Tracheal epithelial cell (primary cell): ENCODE measurements at places on chromosomes 3 and 15. TPM values are rescaled to one million over a fixed set of nuclear protein-coding genes. Genes with fewer than 3 reads are reported as not detected.

The SLC2A2 gene
- under 0.01 TPM in 1 of 2 replicates, not detected in the other for total RNA-seq

The KBTBD8 gene
- total RNA-seq: 0.64 and 1.4 TPM in 2 replicates

The RTP3 gene
- total RNA-seq: not detected in 2 replicates

The ANO10 gene
- total RNA-seq: 21.7 and 27.5 TPM in 2 replicates

The TEX55 gene
- total RNA-seq: not detected in 2 replicates

The HIGD2B gene
- total RNA-seq: not detected in 2 replicates

The SCG5 gene
- 1.7 and 12.8 TPM in 2 replicates for total RNA-seq

The CFAP44 gene
- total RNA-seq: 1.1 and 1.7 TPM in 2 replicates

The FEZF2 gene
- not detected in 2 replicates for total RNA-seq

The ZNF280D gene
- total RNA-seq: 7.0 and 12.8 TPM in 2 replicates

The KLHL40 gene
- total RNA-seq: not detected in 2 replicates

The EXD1 gene
- total RNA-seq: 0.21 and 0.72 TPM in 2 replicates

The GABRR3 gene
- total RNA-seq: not detected in 2 replicates

The STRIT1 gene
- total RNA-seq: not detected in 2 replicates

The PPP1R14D gene
- not detected in 2 replicates for total RNA-seq

The HAPLN3 gene
- 1.7 and 6.5 TPM in 2 replicates for total RNA-seq

The GHRL gene
- total RNA-seq: not detected in 2 replicates

The CELF6 gene
- total RNA-seq: 0.21 and 0.24 TPM in 2 replicates

The ATP13A5 gene
- not detected in 2 replicates for total RNA-seq

The FOXB1 gene
- total RNA-seq: not detected in 2 replicates

The ATP8B4 gene
- total RNA-seq: 0.24 and 1.1 TPM in 2 replicates

The MINAR1 gene
- total RNA-seq: 0.24 and 0.64 TPM in 2 replicates

The CEMIP gene
- total RNA-seq: 0.72 and 0.85 TPM in 2 replicates

The SEMA3B gene
- 8.2 and 15.6 TPM in 2 replicates for total RNA-seq

The PLA2G4D gene
- under 0.01 TPM in 1 of 2 replicates, not detected in the other for total RNA-seq

The TPM1 gene
- 111 and 749 TPM in 2 replicates for total RNA-seq

The TNFSF10 gene
- total RNA-seq: 30.5 and 113 TPM in 2 replicates

The DAPK2 gene
- total RNA-seq: 1.3 and 1.7 TPM in 2 replicates

The CSPG4 gene
- 2.1 and 22.7 TPM in 2 replicates for total RNA-seq

The SERP1 gene
- 255 and 288 TPM in 2 replicates for total RNA-seq

The PARP15 gene
- not detected in 2 replicates for total RNA-seq

The ALDH1A2 gene
- total RNA-seq: 0.64 and 2.7 TPM in 2 replicates

The CACNA2D2 gene
- total RNA-seq: not detected in 2 replicates

The LMCD1 gene
- total RNA-seq: 3.4 and 91.1 TPM in 2 replicates

The CAMKV gene
- total RNA-seq: not detected in 2 replicates

The GPR156 gene
- total RNA-seq: 0.48 TPM in 1 of 2 replicates, not detected in the other

The MST1 gene
- total RNA-seq: 8.3 and 9.4 TPM in 2 replicates

The DUOXA2 gene
- not detected in 2 replicates for total RNA-seq

The SAMD7 gene
- not detected in 2 replicates for total RNA-seq

The CIB2 gene
- total RNA-seq: 3.9 and 4.7 TPM in 2 replicates

The SLC25A20 gene
- 5.5 and 8.9 TPM in 2 replicates for total RNA-seq

The KCNH8 gene
- total RNA-seq: not detected in 2 replicates

The EBLN2 gene
- total RNA-seq: 2.7 and 4.0 TPM in 2 replicates

The DGKG gene
- total RNA-seq: 0.48 TPM in 1 of 2 replicates, not detected in the other

The EPHA6 gene
- total RNA-seq: 0.24 TPM in 1 of 2 replicates, not detected in the other

The NOX5 gene
- under 0.01 TPM in 1 of 2 replicates, not detected in the other for total RNA-seq

The CCR9 gene
- not detected in 2 replicates for total RNA-seq

The FMN1 gene
- 0.48 and 1.9 TPM in 2 replicates for total RNA-seq

The CFAP20DC gene
- total RNA-seq: 7.7 and 12.8 TPM in 2 replicates

The TUSC7 gene
- not detected in 2 replicates for total RNA-seq

The SPINK8 gene
- not detected in 2 replicates for total RNA-seq

The ALPK3 gene
- total RNA-seq: under 0.01 and 4.1 TPM in 2 replicates

The DUOX1 gene
- 19.0 and 34.3 TPM in 2 replicates for total RNA-seq
